ENCODE measurements at places on chromosomes 6 and 20.

GRCh38 chr6:139334806-139335446 is 39.5 kb downstream of the CITED2 start:
- peak; percentile 98 for DNase-seq

DNA sequence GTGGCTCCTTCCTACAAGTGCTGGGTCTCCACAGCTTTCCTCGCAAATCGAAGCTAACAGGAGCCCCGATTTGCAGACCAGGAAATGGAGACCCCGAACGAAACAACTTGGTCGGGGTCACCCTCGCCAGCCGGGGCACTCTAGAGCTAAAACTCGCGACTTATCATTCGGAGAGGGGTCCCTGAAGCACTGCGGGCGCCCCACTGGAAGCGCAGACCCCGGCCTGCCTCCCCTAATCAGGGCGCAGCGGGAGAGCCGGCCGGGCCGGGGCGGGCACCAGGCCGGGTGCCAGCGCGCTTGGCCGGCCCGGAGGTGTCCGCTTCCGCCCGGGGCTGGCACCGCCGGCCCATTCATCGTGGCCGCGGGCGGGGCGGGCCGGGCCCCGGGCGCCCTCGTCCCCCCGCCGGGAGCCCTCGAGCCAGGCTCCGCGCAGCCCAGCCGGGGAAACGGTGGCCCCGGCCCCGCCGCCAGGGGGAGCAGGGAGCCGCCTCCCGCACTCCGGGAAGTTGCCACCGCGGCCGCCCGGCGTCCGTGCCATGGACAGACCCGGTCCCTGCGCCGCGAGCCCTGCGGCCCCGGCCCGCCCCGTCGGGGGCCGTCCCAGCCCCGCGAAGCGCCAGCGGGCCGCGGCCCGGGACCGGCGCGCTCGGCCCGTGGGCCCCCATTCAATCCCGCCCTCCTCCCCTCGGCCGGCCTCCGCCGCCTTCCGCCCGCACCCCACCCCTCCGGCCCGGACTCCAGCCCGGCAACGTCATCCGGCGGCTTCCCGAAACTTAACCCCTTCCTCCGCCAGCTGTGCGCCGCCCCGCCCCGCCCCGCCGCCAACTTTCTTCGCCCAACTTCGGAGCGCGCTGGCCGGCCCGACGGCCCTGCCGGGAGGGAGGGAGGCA is 961 bp downstream of the RRBP1 start:
- DNase-seq: peak; percentile 74

DNA sequence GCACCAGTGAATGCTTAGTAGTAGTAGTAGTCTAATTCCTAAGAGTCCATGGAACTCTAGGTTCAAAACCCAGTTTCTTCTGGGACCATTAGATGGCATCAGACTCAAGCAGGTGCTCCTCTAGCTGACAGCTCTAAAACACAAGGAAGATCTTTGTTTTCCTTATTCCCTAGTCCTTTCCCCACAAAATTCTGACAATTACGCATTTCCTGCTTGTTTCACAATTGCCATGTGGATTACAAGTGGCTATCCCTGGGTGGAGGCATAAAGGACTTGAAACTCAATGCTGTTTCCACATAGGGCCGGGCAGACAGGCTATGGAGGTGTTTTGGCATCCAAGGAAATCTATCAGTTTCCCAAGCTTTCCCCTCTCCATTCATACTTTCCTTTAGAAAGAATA is 9.2 kb upstream of the HLA-DOB start:
- peak; percentile 80 for DNase-seq

GRCh38 chr6:87483929-87484328 is 11.2 kb downstream of the SLC35A1 start:
- peak; percentile 38 for DNase-seq

DNA sequence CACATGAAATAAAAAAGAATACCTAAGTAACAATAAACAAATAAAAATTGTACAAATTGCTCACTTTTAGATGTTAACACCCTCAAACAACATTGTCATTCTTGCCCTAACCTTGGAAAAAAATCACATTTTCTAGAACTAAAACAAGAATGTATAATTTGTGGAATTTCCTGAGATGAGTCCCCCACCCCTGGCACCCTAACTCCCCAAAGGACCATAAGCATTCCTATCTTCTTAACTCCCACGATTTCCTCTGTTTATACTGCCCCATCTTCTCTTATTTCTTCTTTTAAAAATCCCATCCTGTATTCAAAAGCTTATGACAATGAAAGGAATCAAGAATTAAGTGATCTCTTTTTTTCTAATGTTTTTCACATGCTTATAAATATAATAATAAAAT is 70.9 kb downstream of the IBTK start:
- DNase-seq: peak; percentile 57

GRCh38 chr6:52087498-52087999 is at the start of gene PKHD1:
Gene PKHD1 (minus strand): TSS chr6:52087613. CDS start chr6:52084933, 2,680 bp downstream.
- DNase-seq: no peak

GRCh38 chr6:122869437-122870024 is 80.5 kb downstream of the SMPDL3A start:
- peak; percentile 72 for DNase-seq

DNA sequence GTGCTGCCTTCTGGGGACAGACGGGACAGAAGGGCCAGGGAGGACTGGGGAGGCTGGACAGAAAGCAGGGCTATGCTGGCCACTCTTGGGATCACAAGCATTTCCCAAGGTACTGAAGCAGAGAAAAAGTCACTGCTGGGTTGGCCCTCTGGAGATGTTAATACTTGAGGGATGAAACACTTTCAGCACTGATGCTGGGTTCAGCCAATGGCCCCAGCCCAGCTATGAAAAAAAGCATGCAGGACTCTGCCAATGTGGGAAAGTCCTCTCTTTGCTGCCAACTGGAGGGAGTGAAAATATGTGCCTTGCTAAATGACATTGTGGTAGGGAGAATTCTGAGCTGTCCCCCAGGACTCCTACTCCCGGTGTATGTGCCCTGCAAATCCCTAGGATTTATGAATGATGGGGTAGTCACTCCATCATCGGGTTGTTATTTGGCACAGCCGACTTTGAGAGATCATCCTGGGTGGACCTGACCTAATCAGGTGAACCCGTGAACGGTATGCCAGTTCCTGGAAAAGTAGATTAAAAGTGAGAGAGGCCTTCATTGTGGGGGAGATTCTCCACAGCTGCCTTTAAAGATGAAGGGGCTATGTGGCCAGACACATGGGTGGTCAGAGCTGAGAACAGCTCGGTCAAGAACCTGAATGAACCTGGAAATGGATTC is 119.9 kb upstream of the TRAF3IP2 start:
- DNase-seq: peak; percentile 40

GRCh38 chr20:51389543-51390264 is 152.8 kb downstream of the NFATC2 start:
- DNase-seq: no peak

GRCh38 chr6:37105148-37106050 is 64.6 kb upstream of the PIM1 start:
- no peak for DNase-seq

- DNase-seq: no peak
These were observed 5.8 kb downstream of the TNFRSF21 start for GRCh38 chr6:47303861-47304260.

- DNase-seq: no peak
These were observed 439.6 kb downstream of the DOK5 start for GRCh38 chr20:54914995-54915394.

DNA sequence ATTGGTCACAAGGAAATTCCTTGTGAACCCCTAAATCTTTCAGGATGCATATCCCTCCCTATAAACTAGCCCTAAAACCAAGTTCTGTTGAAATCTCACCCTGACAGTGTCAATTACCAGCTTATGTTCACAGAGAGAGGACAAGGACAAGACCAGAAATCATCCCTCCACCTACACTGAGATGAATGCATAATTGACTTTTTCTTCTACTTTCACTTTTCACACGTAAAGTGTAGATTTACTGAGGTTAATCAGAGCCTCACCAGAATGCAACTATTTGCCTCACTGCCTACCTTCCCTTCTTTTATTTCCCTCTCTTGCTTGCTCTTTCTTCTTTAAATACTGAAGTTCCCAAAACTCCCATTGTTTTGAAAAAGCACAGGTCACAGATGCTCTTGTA is 15.3 kb upstream of the NKAIN2 start:
- no peak for DNase-seq

DNA sequence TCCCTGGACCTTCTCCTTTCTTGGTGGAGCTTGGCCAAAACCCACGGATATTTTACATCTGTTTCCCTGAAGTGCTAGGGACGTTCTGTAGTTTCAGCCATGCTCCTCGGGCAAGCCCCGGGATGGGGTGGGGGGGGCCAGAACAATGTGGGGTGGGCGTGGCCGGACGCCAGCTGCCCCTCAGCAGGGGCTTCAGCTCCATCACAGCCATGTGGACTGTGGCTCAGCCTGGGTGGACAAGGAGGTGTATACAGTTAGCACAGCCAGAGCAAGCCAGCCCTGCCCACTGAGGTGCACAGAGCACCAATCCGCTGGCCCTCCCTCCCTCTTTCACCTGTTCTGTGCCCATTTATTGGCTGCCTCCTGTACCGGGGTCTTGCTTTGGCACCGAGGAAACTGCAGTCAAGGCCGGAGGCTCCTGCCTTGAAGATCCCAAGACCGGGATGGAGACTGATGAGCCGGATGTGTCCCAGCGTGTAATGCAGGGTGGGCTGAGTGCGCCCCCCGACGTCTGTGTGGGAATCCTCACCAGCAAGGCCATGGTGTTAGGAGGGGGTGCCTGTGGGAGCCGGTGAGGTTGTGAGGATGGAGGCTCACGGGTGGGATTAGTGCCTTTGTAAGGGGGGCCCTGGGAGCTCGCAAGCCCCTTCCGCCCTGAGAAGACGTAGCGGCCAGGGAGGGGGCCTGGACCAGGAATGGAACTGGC is 28.0 kb downstream of the FRMD1 start:
- DNase-seq: peak; percentile 34

GRCh38 chr6:121000381-121000780 is 333.9 kb downstream of the TBC1D32 start:
- DNase-seq: no peak

GRCh38 chr6:71292001-71292400 is 3.4 kb downstream of the OGFRL1 start:
- no peak for DNase-seq

- no peak for DNase-seq
These were observed 207.6 kb downstream of the UNC5CL start for GRCh38 chr6:40831381-40831780.

DNA sequence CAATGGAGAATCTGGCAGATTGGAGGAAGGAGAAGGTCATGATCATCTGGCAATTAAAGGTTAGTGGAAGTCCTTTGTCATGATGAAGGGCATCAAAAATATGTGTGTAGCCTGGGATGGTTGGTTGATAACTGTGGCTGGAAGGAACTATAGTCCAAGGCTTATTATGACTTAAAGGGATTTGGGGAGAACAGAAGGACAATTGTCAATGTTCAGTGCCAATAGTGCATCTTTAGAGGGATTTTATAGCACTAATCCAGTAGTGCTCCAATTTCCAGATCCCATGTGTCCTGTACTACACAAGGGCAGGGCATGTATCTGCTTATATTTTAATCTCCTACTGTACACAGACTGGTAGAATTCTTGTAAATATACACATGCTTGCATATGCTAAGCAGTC is 5.0 kb upstream of the ZBTB24 start:
- DNase-seq: no peak

GRCh38 chr20:5656126-5656525 is 94.1 kb upstream of the SHLD1 start:
- DNase-seq: no peak

- peak; percentile 44 for DNase-seq
These were observed 15.7 kb upstream of the ENPP1 start for GRCh38 chr6:131792091-131792496.

- DNase-seq: no peak
These were observed 57.9 kb upstream of the MANEA start for GRCh38 chr6:95519228-95520037.

DNA sequence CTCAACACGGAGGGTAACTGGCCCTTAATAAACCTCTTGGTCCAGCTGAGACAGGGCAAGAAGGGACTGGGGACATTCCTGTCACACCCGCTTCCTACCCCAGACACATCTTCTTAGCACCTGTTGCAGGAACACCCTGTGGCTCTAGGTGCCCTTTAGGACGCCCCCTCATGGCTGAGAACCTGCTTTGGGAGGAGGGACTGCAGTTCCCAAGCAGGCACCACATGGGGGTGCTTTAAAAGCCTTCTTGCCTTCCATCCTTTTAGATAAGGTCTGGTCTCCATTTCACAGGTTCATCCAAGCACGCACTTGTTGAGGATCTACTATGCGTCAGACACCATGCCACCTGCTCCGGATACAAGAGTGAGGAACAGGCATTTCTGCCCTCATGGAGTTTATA is 26.6 kb downstream of the NSFL1C start:
- peak; percentile 32 for DNase-seq

DNA sequence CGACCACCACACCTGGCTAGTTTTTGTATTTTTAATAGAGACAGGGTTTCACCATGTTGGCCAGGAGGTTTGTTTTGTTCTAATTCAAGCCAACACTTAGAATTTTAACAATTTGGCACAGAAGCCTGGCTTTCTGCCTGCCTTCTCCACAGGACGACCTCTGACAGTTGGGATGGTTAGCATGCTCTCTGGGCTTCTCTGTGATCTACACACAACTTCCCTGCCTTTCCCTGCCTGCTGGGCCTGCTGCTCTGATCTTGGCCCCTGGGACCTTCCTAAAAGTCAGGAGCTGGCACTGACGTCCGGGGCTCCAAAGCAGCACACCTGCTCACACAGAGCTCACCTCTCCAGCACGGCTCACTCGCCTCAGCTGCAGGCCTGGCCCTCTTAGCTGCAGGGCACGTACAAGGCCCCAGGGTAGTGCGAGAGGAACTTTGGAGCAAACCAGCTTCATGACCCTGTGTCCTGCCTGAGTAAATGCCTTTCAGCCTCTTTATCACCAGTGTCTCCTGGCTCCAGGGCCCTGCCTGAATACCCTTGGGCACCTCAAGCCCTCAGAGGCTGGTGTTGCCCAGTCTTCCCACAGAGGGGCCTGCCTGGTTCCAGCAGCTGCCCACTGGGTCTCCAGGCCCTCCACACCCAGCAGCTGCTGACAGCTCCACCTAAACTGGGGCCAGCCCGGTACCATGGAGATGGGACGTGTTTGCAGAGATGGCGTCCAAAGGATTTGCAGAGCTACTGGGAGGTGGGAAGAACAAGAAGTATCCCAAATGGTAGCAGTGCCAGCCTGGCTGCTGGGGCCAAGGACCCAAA is 96.0 kb downstream of the PSMB1 start:
- no peak for DNase-seq

DNA sequence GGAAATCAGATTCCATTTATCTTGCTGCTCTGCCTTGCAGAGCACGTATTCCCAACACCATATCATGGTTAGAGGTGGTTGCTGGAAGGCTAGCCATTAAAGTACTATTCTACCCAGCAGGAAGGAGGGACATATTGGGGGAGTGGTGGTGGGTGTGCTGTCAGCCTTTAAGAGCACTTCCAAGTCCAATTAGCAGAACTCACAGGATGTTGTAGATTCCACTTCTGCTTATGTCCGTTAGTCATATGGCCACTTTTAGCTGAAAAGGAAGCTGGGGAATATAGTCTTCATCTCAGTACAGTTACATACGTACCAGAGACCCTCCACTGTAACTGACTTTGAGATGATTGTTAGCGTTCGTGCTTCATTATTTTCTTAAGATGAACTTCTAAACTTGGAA is 94.4 kb downstream of the SAMD3 start:
- DNase-seq: no peak
